ENCODE measurements at places on chromosomes 1 and 21.

DNA sequence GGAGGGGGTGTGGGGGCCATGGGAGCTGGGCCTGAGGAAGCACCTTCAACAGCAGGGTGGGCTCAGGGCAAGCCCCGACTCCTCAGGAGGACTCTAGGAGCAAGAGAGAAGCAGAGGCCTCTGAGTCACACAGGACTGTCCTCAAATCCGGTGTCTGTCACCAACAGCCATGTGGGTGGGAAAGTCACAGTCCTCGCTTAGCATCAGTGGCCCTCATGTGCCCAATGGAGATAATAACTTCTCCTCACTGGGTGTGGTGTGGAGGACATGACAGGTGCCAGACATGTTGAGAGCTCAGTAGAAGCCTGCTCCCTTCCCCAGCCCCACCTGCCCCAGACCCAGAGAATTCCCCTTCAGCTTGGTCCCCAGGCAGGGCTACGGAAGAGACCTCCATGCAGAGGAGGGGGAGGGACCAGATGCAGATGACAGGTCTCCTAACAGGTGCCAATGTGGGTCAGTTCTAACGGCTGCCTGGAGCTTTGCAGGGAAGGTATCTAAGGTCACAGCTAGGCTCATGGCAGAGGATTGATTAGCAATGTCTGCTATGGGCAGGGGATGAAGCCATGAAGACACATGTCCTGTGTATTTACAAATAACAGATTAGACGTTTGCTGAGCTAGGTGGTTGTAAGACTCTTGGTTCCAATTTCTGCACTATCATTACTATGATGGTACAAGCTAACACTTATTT is 30.2 kb downstream of the TTC39A start:
- no peak for DNase-seq

- DNase-seq = no peak
These were observed 39.0 kb downstream of the SLC44A3 start for GRCh38 chr1:94859174-94859573.

GRCh38 chr1:202229376-202229775 is 35.8 kb downstream of the LGR6 start:
- DNase-seq = no peak

GRCh38 chr1:77832901-77833300 is 53.5 kb downstream of the MIGA1 start:
- peak; percentile 37 for DNase-seq

DNA sequence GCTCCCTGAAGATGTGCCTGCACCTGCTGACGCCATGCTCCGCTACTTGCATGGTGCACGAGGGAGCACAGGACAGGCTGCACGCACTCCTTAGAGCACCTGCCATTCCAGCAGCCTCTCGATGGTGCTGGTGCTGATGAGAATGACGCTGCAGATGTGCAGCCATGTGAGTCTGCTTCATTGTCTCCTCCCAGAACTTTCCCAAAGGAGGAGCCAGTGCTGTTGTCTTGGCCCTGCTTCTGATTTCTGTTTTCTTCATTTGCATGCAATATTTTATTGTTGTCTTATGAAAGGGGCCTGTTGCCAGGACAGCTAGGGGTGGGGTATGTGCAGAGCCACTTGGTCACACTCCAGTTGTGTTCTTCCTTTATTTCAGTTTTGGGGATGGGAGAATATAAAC is 70.1 kb downstream of the PCBP3 start:
- DNase-seq = no peak

DNA sequence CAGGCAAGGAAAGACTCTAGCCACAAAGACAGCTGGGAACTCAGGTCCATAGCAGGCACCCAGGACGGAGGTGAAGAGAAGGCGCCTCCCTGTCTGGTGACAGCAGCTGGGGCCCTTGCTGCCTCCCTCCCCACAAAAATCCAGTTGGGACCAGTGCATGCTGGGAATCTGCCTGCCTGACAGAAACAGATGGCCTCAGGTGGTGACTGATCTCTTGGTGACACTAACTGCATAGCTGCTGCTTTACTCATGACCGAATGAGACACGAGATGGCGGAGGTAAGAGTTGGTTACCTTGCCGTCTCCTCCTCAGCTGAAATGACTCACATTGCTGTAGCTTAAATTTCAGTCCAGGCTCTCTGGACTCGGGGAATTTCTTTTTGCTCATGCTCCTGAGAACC is 130.3 kb downstream of the FGGY start:
- DNase-seq = no peak

- no peak for DNase-seq
These were observed 18.9 kb upstream of the NRAS start for GRCh38 chr1:114735479-114735878.

GRCh38 chr1:5273280-5274003 is 619.0 kb downstream of the AJAP1 start:
- no peak for DNase-seq

GRCh38 chr1:31828341-31828740 is 12.5 kb upstream of the SPOCD1 start:
- DNase-seq = no peak

- no peak for DNase-seq
These were observed 155.7 kb downstream of the TM2D1 start for GRCh38 chr1:61569303-61569621.

GRCh38 chr1:68228851-68229250 is 3.5 kb downstream of the WLS start:
- no peak for DNase-seq

- DNase-seq = no peak
These were observed 4.0 kb downstream of the CD247 start for GRCh38 chr1:167514288-167514687.

GRCh38 chr1:216670118-216670883 is 52.9 kb downstream of the ESRRG start:
- DNase-seq = no peak

- DNase-seq = no peak
These were observed at the start of gene RGS5 for GRCh38 chr1:163202833-163203451. RGS5 (minus strand) TSS chr1:163202916; CDS start chr1:163202835, 81 bp downstream.

GRCh38 chr1:55233145-55233777 is 18.1 kb upstream of the USP24 start:
- DNase-seq = no peak

All from globus pallidus (tissue), 1 donor.